ENCODE measurements at places on chromosomes 16 and 17.
A peak's percentile ranks its signal among the peaks of the same experiment; 100 is the strongest.

GRCh38 chr16:12655537-12655936 is 148.2 kb downstream of the CPPED1 start:
- DNase-seq: no peak

DNA sequence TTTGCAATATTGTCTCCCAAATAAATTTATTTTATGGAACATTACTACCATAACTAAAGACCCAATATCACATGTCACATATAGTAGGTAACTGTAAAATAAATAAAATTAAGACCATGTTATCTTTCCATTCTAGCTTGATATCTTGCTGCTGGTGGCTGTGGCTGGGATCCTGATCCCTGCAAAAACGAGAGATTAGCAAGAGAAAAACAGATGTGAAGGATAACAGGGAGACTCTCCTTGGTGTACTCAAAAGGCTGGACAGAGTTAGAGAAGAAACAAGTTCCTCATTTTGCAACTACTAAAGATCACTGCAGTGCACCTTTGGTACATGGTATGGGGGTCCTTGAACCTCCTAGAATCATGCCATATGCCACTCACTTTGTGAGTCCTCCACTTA is 49.7 kb downstream of the ARHGAP27 start:
- DNase-seq: no peak

DNA sequence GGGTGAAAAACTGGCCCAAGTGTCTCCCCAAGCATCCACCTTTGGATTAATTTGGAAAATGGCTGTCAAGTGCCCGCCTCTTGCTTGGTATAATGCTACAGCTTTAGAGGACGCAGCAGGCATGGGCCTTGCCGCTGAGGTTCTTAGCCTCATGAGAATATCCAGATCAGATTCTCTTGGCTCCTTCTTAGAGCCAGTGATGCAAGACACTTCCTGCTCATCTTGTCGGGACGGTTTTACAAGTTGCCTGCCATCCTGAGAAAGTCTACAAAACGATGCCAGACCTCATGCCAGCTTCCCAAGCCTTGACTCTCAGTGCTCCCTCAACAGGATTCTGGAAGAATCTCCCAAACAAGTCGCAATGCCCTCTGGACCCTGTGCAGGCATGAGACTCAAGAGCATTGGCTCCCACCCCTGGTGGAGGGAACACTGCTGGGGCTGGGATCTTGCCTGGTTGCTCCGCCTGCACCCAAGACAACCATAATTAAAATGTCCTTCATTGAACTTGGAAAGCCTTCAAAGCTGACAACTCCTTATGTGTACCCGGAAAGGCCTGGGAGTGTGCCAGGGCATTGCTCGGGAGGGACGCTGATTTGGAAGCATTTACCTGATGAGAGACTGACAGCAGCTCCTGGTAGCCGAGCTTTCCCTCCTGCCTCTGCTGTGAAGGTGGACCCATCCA is 25.8 kb upstream of the STH start:
- no peak for DNase-seq

DNA sequence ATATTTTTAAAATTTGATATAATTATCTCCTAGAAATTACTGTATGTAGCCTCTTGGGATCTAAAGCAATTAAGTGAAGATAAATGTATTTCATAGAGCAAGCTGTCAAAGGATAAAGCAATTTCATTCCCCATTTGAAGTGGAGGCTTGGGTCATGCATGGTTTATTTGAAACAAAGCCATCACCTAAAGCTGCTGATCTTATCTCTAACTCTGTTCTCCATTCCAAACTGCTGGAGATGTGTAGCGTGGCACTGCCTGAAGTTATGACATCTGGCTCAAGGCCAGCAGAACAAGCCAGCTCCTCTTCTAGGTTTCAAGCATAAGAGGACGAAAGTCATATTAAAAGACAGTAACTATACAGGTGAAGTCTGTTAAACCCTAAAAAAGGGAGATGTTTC is 83.9 kb downstream of the HIC1 start:
- peak; percentile 48 for DNase-seq

- DNase-seq: no peak
Measured at GRCh38 chr17:77316651-77317050, 175.9 kb downstream of the SEC14L1 start.

DNA sequence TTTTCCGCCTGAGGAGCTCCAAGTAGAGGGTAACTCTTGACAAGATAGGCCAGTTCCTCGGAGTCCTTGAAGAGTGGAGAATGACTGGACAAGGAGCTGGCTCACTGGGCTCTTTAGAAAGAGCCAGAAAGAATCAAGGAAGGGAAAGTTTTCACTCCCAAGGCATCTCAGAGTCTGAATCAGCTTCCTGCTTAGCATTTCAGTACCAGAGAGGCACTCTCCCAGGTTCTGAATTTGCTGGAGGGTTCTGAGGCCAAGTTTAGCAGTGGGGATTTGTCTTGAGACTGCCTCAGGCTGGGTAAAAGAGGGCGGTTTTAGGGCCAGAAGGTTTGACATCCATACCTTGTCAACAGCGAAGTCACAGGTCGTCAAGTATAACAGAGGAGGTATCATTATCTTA is 25.5 kb downstream of the GP2 start:
- DNase-seq: no peak

DNA sequence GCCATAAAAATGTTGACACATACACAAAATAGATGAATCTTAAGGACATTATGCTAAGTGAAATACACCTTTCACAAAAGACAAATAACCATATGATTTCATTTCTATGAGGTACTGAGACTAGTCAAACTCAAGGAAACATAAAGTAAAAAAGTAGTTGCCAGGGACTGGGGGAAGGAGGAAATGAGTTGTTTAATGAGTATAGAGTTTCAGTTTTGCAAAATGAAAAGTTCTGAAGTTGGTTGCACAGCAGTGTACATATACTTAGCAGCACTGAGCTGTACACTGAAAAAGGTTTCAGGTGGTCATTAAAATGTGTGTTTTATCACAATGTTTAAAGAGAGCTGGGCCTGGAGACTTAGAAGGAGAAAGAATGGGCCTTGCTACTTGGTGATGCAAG is 4.7 kb upstream of the SLC13A2 start:
- no peak for DNase-seq

DNA sequence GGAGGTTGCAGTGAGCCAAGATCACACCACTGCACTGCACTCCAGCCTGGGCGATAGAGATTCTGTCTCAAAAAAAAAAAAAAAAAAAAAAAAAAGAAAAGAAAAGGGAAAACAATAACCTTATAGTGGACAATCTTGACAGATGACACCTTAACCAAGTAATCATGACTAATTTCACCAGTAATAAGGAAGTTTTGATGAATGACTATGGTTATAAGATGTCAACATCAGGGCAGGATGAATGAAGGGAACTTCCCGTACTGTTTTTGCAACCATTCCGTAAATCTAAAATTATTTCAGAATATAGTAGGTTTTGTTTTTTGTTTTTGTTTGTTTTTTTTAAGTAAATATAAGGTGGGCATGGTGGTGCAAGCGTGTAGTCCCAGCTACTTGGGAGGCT is 23.0 kb downstream of the GSPT1 start:
- no peak for DNase-seq
